ENCODE measurements at places on chromosomes 12 and 14.
A peak's percentile ranks its signal among the peaks of the same experiment; 100 is the strongest.

- H3K4me3 ChIP-seq, result no peak overlapping the region
- no peak for DNase-seq
- H3K27me3 ChIP-seq, result peaks cover 3% of the 10 kb centered on the region
- peaks cover 88% of the 10 kb centered on the region for H3K4me1 ChIP-seq
These were observed 292.1 kb downstream of the CACNA1C start for GRCh38 chr12:2344885-2345284.

DNA sequence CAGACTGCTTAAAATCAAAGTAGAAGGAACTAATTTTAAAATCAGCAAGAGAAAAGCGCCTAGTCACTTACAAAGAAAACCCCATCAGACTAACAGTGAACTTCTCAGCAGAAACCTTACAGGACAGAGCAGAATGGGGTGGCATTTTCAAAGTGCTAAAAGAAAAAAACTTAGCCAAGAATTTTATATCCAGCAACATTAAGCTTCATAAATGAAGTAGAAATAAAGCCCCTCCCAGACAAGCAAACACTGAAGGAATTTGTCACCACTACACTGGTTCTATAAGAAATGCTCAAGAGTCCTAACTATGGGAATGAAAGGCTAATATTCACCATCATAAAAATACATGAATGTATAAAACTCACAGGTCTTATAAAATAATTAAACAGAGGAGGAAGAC, 6.4 kb upstream of the ZNF268 start:
- H3K27me3 ChIP-seq, result no peaks in the 10 kb centered on the region
- DNase-seq, result no peak
- no peaks in the 10 kb centered on the region for H3K36me3 ChIP-seq
- no peak overlapping the region for H3K4me3 ChIP-seq

GRCh38 chr14:54177641-54178621, 218.9 kb upstream of the CDKN3 start:
- H3K36me3 ChIP-seq, result no peaks in the 10 kb centered on the region
- H3K4me1 ChIP-seq, result peaks cover 34% of the 10 kb centered on the region
- no peak overlapping the region for H3K4me3 ChIP-seq
- H3K27ac ChIP-seq, result no peak overlapping the region
- H3K27me3 ChIP-seq, result no peaks in the 10 kb centered on the region
- DNase-seq, result no peak

DNA sequence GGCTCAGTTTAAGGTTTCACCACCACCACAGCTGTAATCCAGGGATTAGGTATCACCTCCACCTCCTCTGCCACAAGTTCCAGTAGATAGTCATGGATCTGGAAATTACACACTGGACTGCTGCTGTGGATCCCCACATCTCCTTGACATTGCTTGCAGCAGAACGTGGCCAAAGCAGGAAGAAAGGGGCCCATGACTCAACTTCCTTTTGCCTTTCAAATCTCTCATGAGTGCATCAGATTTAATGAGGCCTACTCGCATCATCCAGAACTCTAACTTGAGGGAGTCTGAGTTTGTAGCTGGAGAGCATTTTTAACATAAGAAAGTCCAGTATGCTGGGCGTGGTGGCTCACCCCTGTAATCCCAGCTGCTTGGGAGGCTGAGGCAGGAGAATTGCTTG, 29.2 kb upstream of the TMED10 start:
- H3K36me3 ChIP-seq, result no peaks in the 10 kb centered on the region
- H3K27ac ChIP-seq, result no peak overlapping the region
- H3K4me1 ChIP-seq, result peaks cover 5% of the 10 kb centered on the region
- no peak for DNase-seq

GRCh38 chr14:36656687-36657398, 4.8 kb upstream of the PAX9 start:
- H3K4me3 ChIP-seq, result peak overlapping the region; percentile 22
- no peaks in the 10 kb centered on the region for H3K36me3 ChIP-seq
- H3K4me1 ChIP-seq, result peaks cover 38% of the 10 kb centered on the region
- H3K27me3 ChIP-seq, result peaks cover 100% of the 10 kb centered on the region
- H3K27ac ChIP-seq, result no peak overlapping the region

GRCh38 chr12:113587720-113588119, 116.0 kb upstream of the LHX5 start:
- H3K4me1 ChIP-seq, result peaks cover 5% of the 10 kb centered on the region
- DNase-seq, result no peak

DNA sequence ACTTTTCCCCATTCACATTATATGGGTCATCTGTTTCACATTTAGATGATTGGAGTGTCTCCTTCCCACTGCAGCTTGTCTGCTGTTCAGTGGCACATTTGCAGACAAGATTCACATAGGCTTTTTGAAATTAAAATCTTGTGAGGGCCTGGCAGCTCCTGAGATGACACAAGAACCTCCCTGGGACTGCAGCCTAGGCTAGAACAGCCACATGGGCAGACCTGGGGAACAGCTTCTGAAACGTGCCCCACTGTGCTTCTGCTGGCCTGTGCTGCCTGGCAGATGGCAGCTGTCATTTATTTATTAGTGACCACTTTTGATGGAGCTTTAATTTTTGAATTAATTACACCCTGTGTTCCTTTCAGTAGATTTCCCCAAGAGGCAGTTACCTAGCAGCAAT, 137.4 kb downstream of the GRIP1 start:
- H3K27me3 ChIP-seq, result no peaks in the 10 kb centered on the region
- no peak for DNase-seq
- no peak overlapping the region for H3K27ac ChIP-seq
- H3K4me1 ChIP-seq, result no peaks in the 10 kb centered on the region
- H3K36me3 ChIP-seq, result no peaks in the 10 kb centered on the region

- no peak overlapping the region for H3K4me3 ChIP-seq
- H3K4me1 ChIP-seq, result peaks cover 25% of the 10 kb centered on the region
- no peak for DNase-seq
- H3K36me3 ChIP-seq, result peaks cover 9% of the 10 kb centered on the region
- H3K27ac ChIP-seq, result peak overlapping the region; percentile 96
- no peaks in the 10 kb centered on the region for H3K27me3 ChIP-seq
These were observed 3.2 kb downstream of the C14orf132 start for GRCh38 chr14:96042248-96042930.

- H3K36me3 ChIP-seq, result no peaks in the 10 kb centered on the region
- H3K4me1 ChIP-seq, result peaks cover 43% of the 10 kb centered on the region
- no peak overlapping the region for H3K27ac ChIP-seq
- H3K4me3 ChIP-seq, result no peak overlapping the region
These were observed 16.0 kb downstream of the SLC41A2 start for GRCh38 chr12:104942075-104942474.

DNA sequence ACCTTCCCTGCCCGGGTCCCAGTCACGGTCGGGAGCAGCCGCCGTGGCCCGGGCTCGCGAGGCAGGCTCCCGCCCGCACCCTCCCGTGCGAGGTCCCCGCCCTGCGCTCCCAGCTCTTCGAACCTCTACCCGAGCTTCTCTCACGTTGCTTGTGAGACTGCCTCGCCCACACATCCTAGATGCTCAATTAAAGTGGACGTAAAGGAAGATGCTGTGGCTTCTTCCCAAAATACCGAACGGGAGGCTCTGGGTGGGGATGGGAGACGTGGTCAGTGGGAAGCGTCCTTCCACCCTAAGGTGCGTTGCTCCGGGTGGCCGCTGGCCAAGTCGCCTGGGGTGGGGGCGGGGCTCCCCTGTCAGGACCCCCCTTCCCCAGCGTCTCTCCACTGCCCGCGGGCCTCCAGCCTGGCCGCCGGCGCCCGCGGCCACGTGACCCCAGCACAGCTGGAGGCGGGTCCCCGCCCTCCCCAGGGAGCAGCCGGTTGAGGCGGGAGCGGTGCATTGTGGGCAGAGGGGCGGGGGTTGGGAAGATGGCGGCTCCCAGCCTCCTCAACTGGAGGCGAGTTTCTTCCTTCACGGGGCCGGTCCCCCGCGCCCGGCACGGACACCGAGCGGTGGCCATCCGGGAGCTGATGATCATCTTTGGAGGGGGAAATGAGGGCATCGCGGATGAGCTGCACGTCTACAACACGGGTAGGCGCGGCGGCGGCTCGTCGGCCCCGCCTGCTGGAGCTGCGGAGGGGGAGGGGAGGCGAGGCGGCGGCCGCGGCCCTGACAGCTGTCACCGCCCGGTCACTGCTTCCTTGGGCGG, at the start of gene HCFC2:
Gene HCFC2, plus strand, starts transcription at position 501 of the 811 bp plus-strand sequence. Its CDS starts 30 bp downstream, at position 531.
- H3K4me1 ChIP-seq, result peaks cover 51% of the 10 kb centered on the region
- no peaks in the 10 kb centered on the region for H3K27me3 ChIP-seq
- peaks cover 25% of the 10 kb centered on the region for H3K36me3 ChIP-seq
- peak within 1 kb of the TSS; percentile 90 for H3K27ac ChIP-seq
- DNase-seq, result peak; percentile 91
- peak within 1 kb of the TSS; percentile 87 for H3K4me3 ChIP-seq

DNA sequence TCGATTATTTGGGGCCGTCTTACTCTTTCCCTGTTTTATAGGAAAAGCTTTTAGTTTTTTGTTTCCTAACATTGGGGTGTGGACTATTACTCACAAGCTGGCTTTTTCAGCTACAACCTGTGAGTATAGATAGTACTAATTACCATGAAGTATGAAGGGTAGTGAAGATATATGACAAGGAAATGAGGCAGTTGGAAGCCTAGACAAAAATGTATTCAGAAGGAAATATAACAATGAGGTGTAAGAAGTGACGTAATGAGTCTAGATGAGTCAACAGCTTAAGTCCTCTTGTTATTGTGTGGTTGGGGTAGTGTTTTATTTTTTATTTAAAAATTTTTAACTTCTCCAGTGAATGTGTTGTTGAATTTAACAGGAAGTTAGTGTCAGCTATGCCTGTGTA, 804.5 kb downstream of the NRXN3 start:
- H3K27ac ChIP-seq, result no peak overlapping the region
- DNase-seq, result no peak
- H3K4me3 ChIP-seq, result no peak overlapping the region
- no peaks in the 10 kb centered on the region for H3K36me3 ChIP-seq
